Left ventricle myocardium inferior (tissue), 1 donor: ENCODE measurements at places on chromosomes 1 and 21. TPM values are rescaled to one million over a fixed set of nuclear protein-coding genes. Genes with fewer than 3 reads are reported as not detected.
A peak's percentile ranks its signal among the peaks of the same experiment; 100 is the strongest.

DNA sequence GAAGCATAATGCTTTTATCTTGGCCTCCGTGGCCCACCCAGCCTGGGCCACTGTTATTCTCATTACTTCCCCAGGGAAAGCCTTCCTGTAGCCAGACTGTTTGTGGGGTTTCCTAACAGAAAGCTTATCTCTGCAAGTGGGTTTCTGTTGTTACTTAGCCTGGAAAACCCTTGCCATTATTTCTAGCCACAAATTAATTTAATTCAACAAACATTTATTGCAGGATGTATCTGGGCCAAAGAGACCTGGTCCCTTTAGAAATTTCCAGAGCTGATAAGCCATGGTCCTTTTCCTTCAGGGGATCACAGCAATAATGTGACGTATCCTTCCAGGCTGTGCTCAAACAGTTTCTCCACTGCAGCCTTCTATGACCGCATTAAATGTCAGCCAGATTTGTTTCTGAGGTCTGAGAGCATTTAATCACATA, 20.9 kb downstream of the TNN start:
- H3K27me3 ChIP-seq: peaks cover 3% of the 10 kb centered on the region
- no peak for DNase-seq
- H3K4me3 ChIP-seq: no peak overlapping the region
- H3K27ac ChIP-seq: peak overlapping the region; percentile 42
- peaks cover 14% of the 10 kb centered on the region for H3K4me1 ChIP-seq

DNA sequence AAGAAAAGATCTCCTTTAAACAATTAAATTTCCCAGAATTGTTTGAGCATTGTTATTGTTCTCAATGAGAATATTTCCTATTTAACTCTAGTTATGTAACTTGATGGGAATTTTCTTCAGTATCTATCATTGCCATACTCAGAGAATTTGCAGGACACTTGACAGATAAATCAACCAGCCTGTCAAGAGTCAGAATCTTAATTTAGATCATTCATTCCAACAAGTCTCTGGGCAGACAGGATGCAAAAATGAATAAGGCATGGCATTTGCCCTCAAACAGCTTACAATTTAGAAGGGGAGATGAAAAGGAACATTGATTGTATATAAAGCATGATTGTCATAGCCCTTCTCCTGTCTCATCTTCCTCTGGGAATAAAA, 7.3 kb upstream of the DISC1 start:
- H3K27ac ChIP-seq: peak overlapping the region; percentile 37
- H3K27me3 ChIP-seq: peaks cover 14% of the 10 kb centered on the region
- no peak overlapping the region for H3K4me3 ChIP-seq

- no peak for DNase-seq
- H3K27me3 ChIP-seq: no peaks in the 10 kb centered on the region
- no peaks in the 10 kb centered on the region for H3K4me1 ChIP-seq
- H3K4me3 ChIP-seq: no peak overlapping the region
Measured at GRCh38 chr1:235006132-235006721, 122.4 kb downstream of the TOMM20 start.

DNA sequence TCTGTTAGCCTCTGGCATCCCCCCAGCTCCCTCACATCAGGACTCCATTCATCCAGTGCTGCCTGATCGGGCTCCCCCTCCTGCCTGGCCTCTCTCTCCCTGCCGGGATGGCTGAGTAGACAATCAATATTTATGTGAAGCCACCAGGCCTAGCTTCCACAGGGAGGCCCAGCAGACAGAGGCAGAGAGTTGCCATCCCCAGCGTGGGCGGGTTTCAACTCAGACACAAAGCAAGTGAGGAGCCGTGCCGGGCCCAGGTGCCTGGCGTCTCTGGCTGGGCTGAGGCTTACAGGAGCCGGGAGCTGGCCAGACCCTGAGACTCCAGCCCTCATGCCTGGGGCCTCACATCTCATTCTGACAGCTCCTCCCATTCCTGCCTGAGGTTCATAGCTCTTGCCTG, 34.5 kb upstream of the ATP2B4 start:
- H3K4me3 ChIP-seq: no peak overlapping the region
- H3K4me1 ChIP-seq: peaks cover 22% of the 10 kb centered on the region
- DNase-seq: peak; percentile 20
- H3K27me3 ChIP-seq: no peaks in the 10 kb centered on the region
- H3K27ac ChIP-seq: no peak overlapping the region

DNA sequence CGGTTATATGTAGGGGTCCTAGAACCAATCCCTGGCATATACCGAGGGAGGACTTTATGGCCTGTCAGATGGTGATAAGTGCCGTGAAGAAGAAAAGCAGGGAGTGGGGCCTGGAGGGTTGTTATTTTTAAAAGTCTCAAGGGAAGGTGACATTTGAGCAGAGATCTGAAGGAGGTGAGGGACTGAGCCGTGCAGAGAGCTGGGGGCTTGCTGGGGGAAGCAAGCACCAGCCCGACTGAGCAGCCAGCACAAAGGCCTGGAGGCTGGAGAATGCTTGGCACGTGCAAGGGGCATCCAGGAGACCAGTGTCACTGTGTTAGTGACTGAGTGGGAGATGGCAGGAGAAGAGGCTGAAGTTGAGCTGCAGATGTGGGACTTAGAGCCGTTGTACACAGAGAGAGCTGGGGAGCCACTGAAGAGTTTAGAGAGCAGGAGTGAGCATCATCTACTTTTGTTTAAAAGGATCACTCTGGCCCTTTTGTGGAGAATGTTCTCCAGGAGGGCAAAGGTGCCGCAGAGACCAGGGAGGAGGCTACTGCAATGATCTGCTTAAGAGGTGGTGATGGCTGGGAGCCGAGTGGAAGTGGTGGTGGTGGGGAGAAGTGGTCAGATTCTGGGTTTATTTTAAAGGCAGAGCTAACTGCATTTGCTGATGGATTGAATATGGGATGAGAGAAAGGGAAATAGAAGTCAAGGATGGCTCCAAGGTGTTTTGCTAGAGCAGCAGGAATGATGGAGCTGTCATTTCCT, 31.2 kb downstream of the PTPRU start:
- H3K4me3 ChIP-seq: no peak overlapping the region
- H3K4me1 ChIP-seq: peaks cover 20% of the 10 kb centered on the region
- H3K27ac ChIP-seq: no peak overlapping the region
- DNase-seq: no peak
- H3K27me3 ChIP-seq: no peaks in the 10 kb centered on the region

DNA sequence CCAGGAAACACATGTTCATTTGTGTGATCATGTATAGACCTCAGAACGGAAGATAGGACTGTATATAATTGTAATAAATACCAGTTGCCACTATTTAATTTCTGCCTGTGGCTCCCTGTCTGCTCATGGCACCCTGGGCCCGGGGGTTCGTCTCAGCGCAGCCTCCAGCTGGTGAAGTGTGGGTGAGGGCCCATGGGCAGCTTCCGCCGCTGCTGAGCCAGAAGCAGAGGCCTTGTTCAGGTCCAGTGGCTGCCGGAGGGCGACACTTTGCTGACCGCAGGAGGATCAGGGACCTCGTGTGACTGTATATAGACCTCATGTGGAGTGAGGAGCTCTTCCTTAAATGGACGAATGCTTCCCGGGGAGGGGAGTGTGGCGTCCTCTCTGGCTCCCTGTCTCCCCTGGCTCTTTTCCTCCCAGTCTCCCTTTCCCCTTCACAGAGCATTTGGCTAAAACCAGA, 155.9 kb downstream of the PEX14 start:
- peaks cover 28% of the 10 kb centered on the region for H3K4me1 ChIP-seq
- H3K4me3 ChIP-seq: no peak overlapping the region
- DNase-seq: peak; percentile 8
- no peak overlapping the region for H3K27ac ChIP-seq
- H3K36me3 ChIP-seq: peaks cover 23% of the 10 kb centered on the region

DNA sequence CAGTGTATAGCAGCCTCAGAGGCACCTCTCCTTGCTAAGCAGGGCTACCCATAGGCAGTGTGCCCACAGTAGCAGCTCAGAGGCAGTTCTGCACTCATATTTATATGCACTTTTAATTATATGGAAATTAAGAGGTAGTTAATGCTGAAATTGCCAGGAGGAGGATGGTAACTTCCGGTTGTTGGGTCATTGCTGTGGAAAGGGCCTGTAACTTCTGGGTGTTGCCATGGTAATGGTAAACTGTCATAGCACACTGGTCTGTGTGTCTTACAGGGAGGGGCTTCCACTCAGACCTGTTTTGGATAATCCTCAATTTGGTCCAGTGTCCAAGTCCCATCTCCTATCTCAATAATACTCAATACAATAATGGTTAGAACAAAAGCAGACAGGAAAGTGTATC, 7.6 kb downstream of the CFH start:
- peaks cover 3% of the 10 kb centered on the region for H3K4me1 ChIP-seq
- H3K4me3 ChIP-seq: no peak overlapping the region
- no peaks in the 10 kb centered on the region for H3K27me3 ChIP-seq
- no peak overlapping the region for H3K27ac ChIP-seq
- no peaks in the 10 kb centered on the region for H3K36me3 ChIP-seq

DNA sequence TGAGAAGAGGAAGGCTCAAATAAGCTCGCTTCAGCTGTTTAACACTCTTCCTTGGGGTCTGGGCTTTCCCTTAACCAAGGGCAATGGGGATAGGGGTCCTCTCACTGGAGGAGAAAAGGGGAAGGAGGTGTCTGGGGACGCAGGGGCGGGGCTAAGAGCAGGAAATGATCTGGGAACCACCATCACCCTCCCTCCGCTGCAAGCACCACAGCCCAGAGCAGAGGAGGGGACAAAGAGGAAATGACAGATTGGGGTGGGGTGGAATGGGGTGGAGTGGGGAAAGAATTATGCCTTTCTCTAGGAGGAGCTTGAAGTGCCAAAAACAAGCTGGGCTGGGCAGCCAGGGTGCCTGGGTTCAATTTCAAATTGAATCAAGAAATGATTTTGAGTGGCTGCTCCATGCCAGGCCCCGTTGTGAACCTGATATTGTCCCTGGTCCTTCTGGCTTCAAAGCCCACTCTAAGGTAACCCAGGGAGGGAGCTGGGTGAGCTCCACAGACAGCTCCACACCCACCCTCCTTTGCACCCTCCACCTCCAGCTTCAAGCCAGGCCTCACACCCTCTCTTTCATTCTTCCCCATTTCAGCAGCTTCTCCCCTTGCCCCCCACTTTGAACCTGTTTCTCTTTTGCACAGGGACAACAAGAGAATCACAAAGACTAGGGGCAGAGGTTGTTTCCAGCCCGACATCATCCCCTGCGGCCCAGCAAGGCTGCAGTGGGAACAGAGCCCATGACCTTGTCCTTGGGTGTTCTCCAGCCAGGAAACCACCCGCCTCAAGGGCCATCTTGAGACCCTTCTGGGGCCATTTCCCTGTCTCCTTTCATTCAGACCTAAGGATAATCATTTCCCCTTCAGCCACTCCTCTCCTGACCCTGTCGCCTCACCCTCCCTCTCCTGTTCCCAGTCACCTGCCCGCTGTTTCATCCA, 1.1 kb downstream of the ARHGAP30 start:
- H3K4me1 ChIP-seq: no peaks in the 10 kb centered on the region
- H3K27ac ChIP-seq: peak overlapping the region; percentile 66
- peaks cover 35% of the 10 kb centered on the region for H3K27me3 ChIP-seq
- H3K36me3 ChIP-seq: no peaks in the 10 kb centered on the region

GRCh38 chr1:207020065-207020708, 12.4 kb downstream of the C1orf116 start:
- H3K27me3 ChIP-seq: no peaks in the 10 kb centered on the region
- no peak overlapping the region for H3K4me3 ChIP-seq
- no peaks in the 10 kb centered on the region for H3K36me3 ChIP-seq
- DNase-seq: no peak

DNA sequence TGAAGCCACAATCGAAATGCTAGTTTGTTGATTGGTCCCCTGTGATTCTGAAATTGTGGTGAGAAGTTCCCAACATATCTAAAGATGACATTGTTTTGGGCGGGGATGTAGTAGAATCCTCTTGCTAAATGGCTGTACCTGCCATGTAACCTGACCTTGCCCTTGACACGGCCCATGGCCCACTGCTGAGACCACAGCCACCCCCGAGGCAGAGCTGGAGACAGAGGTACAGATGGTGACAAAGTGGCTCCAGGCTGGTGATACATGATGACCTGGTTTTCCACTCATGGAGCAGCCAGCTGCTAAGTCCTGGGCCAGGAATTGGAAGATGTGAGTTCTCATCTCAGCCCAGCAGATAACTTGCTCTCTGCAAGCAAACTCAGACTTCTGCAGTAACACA, 226.5 kb downstream of the FOXD2 start:
- H3K36me3 ChIP-seq: no peaks in the 10 kb centered on the region
- H3K27me3 ChIP-seq: peaks cover 36% of the 10 kb centered on the region
- H3K4me1 ChIP-seq: no peaks in the 10 kb centered on the region
- no peak overlapping the region for H3K4me3 ChIP-seq
- no peak for DNase-seq
- H3K27ac ChIP-seq: no peak overlapping the region

DNA sequence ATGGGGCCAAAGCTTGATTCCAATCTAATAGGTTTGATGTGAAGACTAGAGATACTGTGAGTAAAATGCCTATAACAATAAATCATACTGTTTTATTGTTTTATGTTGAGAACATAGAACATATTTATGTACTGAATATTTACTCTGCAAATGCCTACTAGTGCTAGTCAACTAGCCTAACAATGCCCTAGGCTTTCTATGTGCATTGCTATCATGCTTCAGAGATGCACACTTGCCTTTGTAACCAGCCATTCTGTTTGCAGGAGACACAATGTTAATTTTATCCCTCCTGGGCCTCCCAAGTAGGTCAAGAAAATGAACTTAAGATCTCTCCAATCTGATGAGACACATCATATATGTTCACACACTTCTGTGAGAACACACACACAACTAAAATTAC, 530.8 kb upstream of the BEND5 start:
- no peaks in the 10 kb centered on the region for H3K27me3 ChIP-seq
- no peaks in the 10 kb centered on the region for H3K36me3 ChIP-seq
- no peak for DNase-seq
- no peak overlapping the region for H3K4me3 ChIP-seq
- H3K27ac ChIP-seq: no peak overlapping the region

DNA sequence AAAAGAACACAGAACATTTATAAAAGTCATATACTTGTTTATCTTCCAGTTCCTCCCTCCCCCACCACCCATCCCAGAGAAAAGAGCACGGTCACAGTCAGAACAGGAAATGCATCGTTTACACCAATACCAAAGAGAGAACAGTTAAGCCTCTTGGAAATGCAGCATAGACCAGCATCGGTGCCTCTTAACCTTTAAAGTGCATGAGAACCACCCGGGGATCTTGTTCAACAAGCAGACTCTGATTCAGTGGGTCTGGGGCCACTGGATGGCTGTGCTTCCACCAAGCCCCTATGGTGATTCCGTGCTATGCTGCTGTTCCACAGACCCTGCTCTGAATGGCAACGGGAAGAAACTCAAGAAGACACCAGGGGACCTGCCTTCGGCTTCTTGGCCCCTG, 19.2 kb downstream of the FAM89A start:
- peak overlapping the region; percentile 23 for H3K4me3 ChIP-seq
- peaks cover 21% of the 10 kb centered on the region for H3K4me1 ChIP-seq
- H3K27me3 ChIP-seq: no peaks in the 10 kb centered on the region
- H3K36me3 ChIP-seq: peaks cover 10% of the 10 kb centered on the region
- peak overlapping the region; percentile 87 for H3K27ac ChIP-seq
- no peak for DNase-seq

- no peaks in the 10 kb centered on the region for H3K36me3 ChIP-seq
- no peak for DNase-seq
- peaks cover 43% of the 10 kb centered on the region for H3K4me1 ChIP-seq
Measured at GRCh38 chr1:43232482-43232881, 37.3 kb upstream of the TMEM125 start.

GRCh38 chr1:3368711-3369445, 85.6 kb upstream of the ARHGEF16 start:
- peaks cover 50% of the 10 kb centered on the region for H3K4me1 ChIP-seq
- H3K36me3 ChIP-seq: no peaks in the 10 kb centered on the region

S100A7 gene
- not detected for total RNA-seq

FCER1G gene
- total RNA-seq: 22.0 TPM

OPN3 gene
- 6.1 TPM for total RNA-seq
